ENCODE measurements at places on chromosomes 4 and X.

DNA sequence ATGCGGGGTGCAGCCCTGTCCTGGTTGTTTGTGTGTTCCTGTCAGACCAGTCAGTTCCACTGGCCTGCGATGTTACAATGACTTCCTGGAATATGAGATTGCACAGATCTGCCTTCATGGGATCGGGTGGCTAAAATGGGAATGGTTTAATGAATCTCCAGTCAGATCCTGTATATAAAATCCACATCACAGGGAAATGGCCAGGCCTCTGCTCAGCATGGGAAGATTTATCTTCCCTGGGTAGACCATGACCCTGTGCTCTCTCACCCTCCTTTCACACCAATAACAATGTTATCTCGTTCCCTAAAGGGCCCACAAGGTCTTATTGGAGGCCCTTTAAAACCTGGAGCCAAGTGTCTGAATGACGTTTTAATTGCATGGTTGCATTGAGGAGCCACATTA, 307.4 kb downstream of the RAB28 start:
- no peak for DNase-seq

DNA sequence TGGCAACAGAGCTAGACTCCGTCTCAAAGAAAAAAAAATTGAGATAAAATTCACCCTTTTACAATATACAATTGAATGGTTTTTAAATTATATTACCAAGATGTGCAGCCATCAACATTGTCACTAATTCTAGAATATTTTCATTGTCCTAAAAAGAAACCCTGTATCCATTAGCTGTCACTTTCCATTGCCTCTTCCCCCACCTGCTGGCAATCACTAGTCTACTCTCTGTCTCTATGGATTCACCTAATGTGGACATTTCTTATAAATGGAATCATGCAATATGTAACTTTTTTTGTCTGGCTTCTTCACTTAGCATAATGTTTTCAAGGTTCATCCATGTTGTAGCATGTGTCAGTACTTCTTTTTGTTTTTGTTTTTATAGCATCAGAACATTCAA, 20.8 kb downstream of the ABHD18 start:
- DNase-seq, result no peak

- peak; percentile 30 for DNase-seq
These were observed at the start of gene EREG for GRCh38 chr4:74364652-74365491. EREG (plus strand) TSS chr4:74365145; CDS start chr4:74365309, 164 bp downstream.

- DNase-seq, result no peak
These were observed 103.5 kb downstream of the LNX1 start for GRCh38 chr4:53487766-53488165.

GRCh38 chr4:27154706-27155105, 294.1 kb downstream of the STIM2 start:
- no peak for DNase-seq

DNA sequence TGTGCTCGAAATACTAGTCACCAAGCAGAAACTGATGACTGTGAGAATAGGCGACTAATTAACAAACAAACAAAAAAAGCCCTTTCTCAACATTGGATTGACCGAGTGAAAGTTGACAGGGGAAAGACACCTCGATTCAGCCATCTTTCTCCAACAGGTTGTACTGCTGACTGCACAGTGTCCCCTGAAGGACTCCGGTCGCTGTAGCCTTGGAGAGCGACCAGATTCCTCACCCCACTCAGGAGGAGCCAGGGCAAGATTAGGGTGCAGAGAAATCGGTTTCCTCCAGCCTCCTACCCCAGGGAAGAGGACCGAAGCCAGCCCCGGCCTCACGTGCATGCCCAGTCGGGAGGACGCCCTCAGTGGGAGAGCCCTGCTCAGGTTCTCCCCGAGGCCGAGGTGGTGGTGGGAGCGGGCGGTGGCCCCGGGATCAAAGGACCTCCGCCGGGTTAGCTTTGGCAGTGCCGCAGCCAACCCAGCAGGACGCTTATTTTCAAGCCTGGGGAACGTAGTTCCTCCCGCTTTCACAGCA, 1.1 kb upstream of the RAP1GDS1 start:
- DNase-seq, result no peak

DNA sequence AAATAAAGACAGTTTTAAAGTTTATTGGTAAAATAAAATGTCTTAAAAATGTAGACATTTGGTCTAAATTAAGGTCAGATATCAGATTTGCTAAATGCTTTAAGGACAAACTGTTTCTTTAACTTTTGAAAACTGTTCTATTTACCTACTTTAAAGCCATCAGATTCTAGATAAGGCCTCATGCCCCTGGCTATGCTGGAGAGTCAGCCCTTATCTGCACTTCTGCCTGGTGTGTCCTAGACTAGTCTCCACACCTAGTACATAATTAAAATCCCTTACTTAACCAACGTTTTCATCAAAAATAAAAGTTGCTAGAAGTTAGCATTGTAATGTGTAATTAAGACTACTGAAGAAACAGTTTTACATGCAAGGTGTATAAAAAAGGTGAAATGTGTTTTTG, 25.6 kb downstream of the HSD17B11 start:
- no peak for DNase-seq

- no peak for DNase-seq
These were observed 15.8 kb upstream of the RAB33B start for GRCh38 chr4:139438141-139438540.

DNA sequence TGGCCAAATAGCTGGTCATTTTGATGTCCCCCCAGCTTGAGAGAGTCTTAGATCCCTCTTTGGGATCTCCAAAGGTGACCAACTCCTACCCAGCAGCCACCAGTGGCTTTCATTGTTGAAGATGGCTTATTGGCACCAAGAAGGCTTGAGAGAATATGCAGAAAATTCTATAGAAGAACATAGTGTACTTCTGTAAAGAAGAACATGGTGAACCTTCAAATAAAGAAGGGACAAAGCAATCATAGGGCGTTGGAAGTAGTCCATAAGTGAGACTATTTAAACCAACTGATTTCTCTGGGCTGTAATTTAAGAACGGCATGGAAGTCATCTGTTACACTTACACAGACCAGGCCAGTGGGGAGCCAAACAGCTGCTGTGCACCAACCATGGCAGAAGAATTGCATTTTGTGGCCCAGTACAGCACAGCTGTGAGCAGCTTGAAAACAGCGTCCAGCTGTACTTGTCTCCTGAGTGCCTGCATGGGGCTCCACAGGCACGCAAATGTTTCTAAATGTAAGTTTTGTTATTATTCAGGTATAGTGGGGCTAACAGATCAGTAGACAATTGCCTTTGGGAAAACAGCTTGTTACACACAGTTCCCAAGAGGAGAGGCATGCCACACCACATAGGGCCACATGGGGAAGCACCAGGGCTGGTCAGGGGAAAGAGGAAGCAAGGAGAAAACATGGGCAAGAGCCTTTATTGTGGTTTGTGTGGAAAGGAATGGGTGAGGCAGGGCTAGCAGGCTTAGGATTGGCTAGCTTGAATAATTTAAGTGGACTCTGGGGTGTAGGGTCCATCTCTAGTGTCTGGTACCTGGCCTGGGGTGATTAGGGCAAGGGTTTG, 125.0 kb downstream of the ARHGAP6 start:
- DNase-seq, result no peak

All from left cardiac atrium (tissue), 4 donors.